ENCODE measurements at places on chromosomes 7 and 10.

DNA sequence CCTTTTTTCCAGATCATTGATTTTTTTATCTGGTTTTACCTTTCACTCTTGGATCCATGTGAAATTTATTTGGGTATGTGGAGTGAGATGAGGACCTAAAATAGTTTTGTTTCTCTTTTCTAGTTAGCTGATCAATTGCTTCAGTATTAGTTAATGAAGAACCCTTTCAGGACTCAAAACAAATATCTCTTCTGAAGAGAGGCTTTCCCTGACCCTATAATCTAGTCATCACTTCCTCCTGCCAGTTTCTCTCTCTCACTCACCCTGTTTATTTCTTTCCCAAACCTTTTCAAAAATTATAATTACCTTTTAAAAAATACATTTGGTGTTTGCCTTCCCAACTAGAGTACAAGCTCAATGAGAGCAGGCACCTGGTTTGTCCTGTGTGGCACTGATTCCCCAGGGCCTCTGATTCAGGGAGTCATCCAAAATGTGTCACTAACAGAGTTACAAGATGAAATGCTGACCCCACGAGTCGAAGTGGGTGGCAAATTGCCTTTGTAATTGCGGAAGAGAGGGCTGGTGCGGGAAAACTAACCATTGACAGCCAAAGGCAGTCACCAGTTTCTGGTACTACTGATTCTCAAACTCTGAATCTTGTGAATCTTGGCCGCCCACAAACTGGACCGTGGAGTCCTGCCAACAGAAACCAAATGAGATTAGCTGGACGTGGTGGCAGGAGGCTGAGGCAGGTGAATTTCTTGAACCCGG lies 2.4 kb downstream of the TMEM140 start:
- no peak for DNase-seq

- peak; percentile 62 for DNase-seq
Observed at GRCh38 chr10:79025199-79025832, 43.5 kb upstream of the ZMIZ1 start.

DNA sequence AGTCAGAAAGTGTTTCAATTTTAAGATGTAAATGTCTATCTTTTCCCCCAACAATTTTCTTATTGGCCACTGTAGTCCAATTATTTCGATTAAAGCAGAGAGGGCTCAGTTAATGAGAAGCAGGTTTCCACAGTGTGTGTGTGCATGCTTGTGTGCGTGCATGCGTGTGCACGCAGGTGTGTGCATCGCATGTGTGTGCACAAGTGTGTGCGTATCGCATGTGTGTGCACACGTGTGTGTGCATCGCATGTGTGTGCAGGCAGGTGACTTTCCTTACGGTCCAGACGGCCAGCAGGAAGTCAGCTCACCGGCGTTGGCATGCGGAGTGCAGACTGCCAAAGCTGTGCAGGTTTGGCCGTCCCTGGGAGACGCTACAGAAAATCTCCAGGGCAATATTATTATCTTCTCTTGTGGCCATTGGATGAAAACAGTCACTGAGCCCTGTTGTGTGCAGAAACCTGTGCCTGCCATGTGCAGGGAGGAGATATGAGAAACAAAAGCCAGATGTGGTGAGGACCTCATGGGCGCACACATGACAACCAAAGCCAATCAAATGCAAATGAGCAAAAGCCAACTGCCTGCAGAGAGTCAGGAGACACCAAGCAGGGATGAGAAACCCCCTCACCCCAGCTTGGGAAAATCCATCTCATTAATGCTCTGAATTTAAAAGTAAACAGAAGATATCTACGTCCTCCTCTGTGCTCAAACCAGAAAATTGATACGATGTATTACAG lies 70.4 kb downstream of the C10orf90 start:
- no peak for DNase-seq

- DNase-seq = peak; percentile 44
Observed at GRCh38 chr7:6178298-6179029, 94.0 kb downstream of the CYTH3 start.

DNA sequence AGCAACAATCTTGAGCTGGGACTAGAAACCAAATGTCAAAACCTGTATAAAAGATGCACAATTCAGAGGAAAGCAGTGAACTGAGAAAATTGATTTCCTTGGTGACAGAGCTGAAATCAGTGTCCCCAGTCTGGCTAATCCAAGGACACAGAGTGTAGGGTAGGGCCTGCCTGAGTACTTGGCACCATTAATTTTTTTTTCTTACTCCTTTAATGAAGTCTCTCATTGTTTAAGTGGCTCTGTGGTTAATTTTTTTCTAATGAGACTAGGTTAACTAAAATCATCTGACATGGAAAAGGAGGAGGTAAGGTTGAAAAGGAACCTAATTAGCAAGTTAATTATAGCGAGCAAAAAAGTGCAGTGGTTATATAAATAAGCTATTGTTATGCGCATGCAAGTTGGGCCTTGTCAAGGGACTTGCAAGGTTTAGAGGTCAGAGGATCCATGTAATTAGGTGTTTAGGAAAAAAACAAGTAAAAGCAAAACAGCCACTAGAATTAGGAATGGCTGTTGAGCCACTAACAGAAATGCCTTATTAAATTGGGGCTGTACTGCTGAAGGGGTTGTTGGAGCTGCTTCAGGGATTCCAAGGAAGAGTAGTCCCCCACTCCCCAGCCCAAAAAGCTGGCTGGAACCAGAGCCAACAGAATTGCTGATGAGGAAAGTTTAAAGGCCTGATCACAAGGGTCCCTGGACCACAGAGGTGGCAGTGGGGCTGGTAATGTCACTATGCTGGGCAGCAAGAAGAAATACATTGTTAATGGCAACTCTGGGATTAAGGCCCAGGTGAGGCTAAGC lies 58.9 kb upstream of the STRIP2 start:
- no peak for DNase-seq

GRCh38 chr7:46315891-46316290 lies 394.8 kb upstream of the IGFBP3 start:
- DNase-seq = no peak

DNA sequence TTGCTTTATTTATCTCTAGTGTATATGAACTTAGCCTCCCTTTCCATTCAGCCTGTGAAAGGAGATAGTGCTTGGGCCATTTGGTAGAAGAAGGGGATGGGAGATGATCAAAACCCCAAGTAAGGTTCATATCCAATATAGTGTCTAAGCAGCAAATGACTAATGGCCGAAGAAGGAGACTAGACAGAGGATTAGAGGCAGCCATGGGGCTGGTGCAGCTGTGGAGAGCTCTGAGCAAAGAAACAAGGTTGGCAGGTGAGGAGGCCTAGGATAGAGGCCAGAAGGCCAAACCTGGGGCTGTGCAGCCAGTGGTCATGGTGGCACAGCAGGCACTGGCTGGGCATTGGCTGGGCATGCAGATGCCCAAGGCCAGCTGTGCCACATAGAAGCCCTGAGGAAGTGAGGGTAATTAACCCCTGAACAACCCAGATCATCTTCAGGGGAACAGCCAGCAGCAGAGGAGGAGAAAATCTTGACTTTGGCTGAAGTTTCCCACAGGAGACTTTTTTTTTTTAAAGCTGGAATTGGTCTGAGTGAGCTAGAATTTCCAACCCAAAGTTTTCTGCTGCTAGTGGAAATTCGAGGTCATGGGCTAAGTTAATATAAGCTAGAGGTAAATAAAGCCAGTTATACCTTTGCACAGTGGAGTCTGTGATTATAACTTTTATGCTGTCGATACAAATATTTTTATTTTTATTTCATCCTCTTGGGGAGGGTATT lies 10.3 kb upstream of the CPA1 start:
- no peak for DNase-seq

- no peak for DNase-seq
Observed at GRCh38 chr10:80413271-80413996, 5.1 kb downstream of the PRXL2A start.

DNA sequence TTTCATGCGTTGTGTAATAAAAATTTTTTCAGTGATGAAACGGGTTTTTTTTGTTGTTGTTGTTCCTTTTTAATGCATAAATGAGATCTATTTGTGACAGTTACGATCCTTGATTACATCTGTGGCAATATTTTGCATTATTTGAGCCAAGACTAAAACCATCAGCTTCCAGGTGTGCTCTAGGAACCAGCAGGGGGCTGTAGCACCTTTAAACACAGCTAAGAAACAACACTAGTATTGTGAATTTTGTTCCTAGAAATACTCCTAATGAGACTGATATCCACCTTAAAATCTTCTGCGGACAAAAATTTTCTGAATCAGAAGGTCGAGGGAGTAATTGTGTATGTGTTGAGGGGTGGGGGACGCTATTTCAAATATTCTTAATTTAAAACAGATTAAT lies 52.6 kb downstream of the FGFBP3 start:
- no peak for DNase-seq

- no peak for DNase-seq
Observed at GRCh38 chr7:143299346-143299745, 11.2 kb downstream of the CASP2 start.

GRCh38 chr7:55050281-55050680 lies 31.5 kb downstream of the EGFR start:
- no peak for DNase-seq

DNA sequence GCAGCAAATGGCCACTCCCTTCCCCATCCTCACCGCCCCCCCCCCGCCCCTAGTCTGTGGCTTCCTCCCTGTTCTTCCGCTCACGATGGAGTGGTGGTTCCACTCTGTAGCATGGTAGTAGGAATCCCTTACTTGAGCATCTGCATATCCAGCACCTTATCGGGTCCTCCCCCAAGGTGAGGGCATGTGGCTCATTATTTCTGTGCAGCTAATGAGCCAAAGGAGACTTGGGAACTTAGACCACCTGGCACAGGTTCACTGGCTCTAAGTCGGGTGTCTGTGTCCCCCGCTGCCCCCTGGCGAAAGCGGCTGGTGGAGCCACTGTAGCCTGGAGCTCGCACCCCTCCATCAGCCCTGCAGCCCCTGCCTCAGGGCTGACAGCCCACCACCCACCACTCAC lies 22.8 kb upstream of the GPR26 start:
- DNase-seq = peak; percentile 9

GRCh38 chr7:104627516-104627915 lies 299.1 kb downstream of the LHFPL3 start:
- peak; percentile 17 for DNase-seq

DNA sequence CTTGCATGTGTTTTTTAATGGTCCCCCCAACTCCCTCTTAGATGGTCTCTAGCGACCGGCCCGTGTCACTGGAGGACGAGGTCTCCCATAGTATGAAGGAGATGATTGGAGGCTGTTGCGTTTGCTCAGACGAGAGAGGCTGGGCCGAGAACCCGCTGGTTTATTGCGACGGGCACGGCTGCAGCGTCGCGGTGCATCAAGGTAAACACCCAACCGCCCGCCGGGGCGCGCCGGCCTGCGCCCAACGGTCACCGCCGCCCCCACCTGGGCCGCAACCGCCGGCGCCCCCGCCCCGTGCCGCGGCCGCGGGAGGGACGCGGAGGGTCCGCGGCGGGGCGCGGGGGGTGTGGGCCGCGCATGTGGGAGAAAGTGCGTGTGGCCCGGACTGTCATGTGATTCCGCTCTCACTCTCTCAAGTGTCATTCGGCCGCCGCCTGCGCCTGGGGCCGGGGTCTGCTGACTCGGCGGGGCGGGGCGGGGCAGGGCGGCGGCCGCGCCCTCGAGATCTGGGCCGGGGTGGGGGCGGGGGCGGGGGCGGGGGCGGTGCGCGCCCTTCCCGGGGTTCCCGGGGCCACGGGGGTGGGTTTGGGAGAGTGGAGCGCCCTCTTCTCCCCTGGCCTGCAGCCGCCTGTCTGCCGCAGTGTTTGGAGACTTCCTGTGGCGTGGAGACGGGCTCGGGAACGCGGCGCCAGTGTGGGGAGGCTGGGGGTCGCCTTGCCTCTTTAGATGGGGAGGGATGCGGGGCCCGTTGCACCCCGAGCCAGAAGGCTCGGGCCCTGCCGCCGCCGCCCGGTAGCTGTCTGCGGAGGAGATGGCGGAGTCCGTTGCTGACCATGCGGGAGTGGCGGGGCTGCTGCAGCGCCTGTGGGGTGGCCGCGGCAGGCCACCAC lies 817 bp downstream of the MLLT10 start:
- DNase-seq = peak; percentile 65

- DNase-seq = no peak
Observed at GRCh38 chr7:83786858-83787257, 137.9 kb upstream of the SEMA3E start.

GRCh38 chr10:98910546-98910945 lies 325.1 kb downstream of the HPSE2 start:
- DNase-seq = no peak

DNA sequence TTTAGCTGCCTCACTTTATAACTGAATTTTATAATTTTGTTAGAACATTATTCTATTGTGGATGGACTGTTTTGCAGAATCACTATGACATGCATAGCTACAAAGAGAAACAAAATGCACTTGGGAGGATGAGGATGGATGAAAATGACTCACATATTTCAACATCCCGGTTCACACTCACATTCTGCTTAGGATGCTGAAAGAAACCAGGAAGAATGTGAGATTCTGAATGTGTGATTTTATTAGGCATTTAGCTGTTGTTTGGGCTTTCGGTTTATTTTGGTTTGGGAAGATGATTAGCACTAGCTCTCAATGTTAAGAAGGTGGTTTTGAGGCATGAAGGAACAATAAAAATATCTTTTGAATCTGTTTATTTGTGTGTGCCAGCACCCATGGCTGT lies 235.5 kb downstream of the SEMA3E start:
- no peak for DNase-seq

- DNase-seq = no peak
Observed at GRCh38 chr7:44279731-44280505, 45.5 kb downstream of the CAMK2B start.

GRCh38 chr10:68333440-68334431 lies 1.0 kb upstream of the PBLD start:
- DNase-seq = no peak

DNA sequence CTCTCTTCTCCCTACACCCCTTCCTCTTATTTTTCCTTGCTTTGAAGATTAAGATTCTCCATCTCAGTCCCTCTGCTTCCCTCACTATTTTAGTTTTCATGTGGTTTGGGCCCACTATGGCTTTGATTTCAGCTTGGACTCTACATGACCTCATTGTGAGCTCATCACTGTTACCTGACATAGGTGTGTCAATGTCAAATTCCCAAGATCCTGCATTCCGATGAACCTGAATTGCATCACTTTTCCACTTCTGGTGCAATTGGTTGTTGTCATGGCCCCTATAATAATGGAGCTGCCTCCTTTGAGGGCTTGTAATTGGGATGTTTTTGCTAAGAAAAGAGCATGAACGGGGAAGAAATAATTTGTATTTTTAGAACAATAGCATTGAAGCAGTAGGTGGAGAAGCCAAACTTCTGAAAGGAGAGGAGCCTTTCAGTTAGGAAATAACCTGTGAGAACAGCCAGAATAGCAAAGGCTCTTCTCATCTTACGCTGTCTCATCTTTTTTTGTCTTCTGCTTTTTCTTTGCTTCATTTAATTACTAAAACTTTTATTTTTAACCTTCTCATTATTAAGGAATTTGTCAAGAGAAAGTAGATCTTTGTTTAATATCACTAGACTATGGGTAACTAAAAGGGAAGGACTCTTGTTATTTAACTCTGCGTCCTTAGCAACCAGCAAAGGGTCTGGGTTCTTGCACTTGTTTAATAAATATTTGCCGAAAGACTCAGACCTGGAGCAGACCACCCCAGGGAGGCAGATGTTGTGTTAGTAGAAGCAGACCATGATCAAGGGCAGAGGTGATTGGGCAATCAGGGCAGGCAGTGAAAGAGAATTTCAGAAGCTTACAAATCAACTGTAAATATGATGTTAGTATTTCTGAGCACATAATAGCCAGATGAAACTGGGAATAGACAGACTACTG lies 95.4 kb downstream of the TES start:
- DNase-seq = no peak
